ENCODE measurements at places on chromosomes 11 and 22.

- DNase-seq, result no peak
Observed at GRCh38 chr22:33605221-33605620, 315.1 kb downstream of the LARGE1 start.

DNA sequence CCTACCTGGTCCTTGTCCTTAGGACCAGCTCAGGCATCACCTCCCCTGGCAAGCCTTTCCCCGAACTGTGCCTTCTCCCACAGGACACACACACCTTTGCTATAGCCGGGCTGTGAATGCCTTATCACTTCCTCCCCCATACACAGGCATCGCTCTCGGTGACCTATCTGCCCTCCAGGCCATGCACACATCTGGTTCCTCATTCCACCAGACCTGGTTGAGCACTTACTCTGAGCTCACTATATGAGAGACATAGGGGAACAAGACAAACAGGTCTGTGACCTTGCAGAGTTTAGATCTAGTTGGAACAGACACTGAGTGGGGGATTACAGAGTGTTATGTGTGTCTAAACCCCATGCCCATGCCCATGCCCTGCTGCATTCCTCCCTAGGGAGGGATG, 3.1 kb upstream of the BCR start:
- DNase-seq, result no peak

DNA sequence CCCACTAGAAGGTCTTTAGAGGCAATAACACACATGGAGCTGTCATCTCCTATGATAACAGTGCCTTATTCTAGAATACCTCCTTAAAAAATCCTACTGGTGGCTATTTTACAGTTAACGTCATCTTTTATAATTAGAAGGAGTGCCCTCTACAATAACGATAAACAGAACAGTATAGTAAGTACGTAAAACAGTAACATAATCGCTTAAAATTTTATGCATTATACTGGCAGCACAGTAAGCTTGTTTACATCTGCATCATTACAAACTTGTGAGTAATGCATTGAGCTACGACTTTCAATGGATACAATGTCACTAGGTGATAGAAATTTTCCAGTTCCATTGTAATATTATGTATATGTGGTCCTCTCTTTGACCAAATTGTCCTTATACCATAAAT, 24.3 kb upstream of the OR8D2 start:
- DNase-seq, result no peak

GRCh38 chr22:37021710-37022482, 2.4 kb downstream of the MPST start:
- peak; percentile 16 for DNase-seq

DNA sequence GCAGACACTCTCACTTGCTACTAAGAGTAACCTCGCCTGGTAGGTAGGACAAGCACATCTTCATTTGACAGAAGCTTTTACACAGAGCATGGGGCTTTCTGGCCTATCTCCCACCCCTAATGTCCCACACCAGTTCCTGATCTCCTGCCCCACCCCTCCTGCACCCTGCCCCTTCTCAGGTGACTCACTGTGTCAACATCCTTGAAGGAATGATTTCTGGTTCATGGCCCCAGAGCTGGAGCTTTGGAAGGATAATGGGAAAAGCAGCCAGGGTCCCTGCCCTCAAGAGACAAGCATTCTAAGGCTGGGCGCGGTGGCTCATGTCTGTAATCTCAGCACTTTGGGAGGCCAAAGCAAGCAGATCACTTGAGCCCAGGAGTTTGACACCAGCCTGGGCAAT, 47.2 kb downstream of the LRFN4 start:
- DNase-seq, result no peak

DNA sequence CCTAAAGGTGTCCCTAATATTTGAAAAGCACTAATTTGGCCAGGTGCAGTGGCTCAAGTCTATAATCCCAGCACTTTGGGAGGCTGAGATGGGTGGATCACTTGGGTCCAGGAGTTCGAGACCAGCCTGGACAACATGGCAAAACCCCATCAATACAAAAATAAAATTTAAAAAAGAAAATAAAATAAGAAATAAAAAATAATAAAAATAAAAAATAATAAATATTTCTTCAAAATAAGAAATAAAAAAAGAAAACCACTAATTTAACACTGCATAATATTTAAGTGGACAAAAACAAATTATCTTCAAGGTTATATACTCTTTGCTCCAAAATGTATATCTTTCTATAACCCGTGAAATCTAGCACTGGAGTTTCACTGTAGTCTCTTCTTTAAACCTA, 32.9 kb downstream of the CPT1A start:
- no peak for DNase-seq

DNA sequence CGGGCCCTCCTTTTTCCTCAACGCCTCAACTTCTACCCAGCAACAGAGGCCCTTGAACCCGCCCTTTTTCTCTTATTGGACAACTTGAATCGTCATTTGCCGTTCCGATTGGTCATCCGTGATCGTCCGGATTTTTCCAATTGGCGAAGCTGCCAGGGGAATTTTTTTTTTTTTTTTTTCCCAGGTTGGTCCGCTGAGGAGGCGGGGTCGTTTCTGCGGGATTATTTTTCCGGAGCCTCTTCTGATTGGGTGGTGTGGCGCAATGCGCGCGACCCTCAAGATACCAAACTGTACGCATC, 465 bp upstream of the TTC9C start:
- DNase-seq, result peak; percentile 65

- no peak for DNase-seq
Observed at GRCh38 chr22:37171662-37172061, 16.4 kb downstream of the C1QTNF6 start.

DNA sequence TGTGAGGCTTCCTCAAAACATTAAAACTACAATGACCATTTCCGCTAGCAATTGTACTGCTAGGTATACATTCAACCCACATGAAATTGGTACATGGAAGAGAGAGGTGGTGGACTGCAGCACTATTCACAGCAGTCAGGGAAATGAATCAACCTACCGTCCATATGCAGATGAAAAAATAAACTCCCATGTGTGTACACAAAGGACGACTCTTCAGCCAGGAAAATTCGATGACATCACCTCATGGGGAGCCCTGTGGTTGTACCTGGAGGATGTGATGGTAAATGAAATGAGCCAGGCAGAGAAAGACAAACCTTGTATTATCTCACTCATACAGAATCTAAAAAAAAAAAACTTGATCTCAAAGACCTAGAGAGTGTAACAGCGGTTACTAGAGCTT, 23.3 kb downstream of the RFPL3 start:
- no peak for DNase-seq

DNA sequence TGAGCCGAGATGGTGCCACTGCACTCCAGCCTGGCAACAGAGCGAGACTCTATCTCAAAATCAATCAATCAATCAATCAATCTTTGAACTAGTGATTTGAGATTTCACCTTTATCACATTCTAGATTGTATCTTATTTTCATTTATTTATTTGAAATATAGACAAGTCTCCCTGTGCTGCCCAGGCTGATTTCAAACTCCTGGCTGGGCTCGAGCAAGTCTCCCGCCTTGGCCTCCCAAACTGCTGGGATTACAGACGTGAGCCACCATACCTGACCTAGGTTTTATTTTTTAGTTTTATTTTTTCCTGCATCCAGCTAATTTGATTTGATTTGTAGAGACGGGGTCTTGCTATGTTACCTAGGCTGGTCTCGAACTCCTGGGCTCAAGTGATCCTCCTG, 17.1 kb downstream of the F2 start:
- DNase-seq, result no peak

GRCh38 chr11:44326615-44327475, 16.9 kb upstream of the ALX4 start:
- no peak for DNase-seq

- no peak for DNase-seq
Observed at GRCh38 chr11:133829566-133829965, 15.7 kb downstream of the SPATA19 start.

- DNase-seq, result no peak
Observed at GRCh38 chr22:21014726-21015465, at the start of gene P2RX6. Gene P2RX6 (plus strand): TSS chr22:21015165. CDS start chr22:21015175, 10 bp downstream.

DNA sequence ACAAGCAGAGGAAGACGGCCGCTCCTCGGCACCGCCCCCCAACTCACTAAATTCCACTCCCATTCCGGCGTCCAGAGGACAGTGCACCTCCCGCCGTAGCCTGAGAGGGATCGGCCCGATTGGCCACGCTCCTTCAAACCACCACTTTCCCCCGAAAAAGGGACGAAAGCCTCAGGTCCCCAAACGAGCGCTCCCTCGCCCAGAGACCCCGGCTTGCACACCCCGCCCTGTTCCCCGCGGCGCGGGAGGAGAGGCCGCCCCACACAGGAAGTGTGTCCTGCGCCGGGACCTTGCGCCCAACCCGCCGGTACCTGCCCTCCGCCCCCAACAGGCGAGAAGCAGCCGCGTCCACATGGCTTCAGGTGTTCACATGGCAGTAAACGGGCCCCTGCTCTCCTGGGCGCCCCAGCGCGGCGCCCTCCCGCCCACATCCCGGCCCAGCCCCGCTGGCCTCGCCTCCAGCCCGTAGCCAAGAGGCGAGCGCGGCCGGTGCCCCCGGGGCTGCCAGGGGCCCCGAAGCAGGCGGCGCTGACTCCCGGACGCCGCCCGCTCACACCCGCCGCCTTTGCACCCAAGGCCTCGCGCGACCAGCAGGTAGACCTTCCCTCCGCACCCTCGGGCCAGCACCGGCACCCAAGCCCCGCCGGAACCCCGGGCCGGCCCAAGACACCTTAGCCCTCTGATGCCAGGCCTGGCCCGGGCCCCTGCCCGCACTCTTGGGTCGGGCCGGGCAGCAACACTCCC, 849 bp downstream of the TCF20 start:
- DNase-seq, result peak; percentile 29

Data from activated CD8-positive, alpha-beta memory T cell treated with anti-CD3 and anti-CD28 coated beads for 4 hours (primary cell).